ENCODE measurements at places on chromosomes 2 and 18.

DNA sequence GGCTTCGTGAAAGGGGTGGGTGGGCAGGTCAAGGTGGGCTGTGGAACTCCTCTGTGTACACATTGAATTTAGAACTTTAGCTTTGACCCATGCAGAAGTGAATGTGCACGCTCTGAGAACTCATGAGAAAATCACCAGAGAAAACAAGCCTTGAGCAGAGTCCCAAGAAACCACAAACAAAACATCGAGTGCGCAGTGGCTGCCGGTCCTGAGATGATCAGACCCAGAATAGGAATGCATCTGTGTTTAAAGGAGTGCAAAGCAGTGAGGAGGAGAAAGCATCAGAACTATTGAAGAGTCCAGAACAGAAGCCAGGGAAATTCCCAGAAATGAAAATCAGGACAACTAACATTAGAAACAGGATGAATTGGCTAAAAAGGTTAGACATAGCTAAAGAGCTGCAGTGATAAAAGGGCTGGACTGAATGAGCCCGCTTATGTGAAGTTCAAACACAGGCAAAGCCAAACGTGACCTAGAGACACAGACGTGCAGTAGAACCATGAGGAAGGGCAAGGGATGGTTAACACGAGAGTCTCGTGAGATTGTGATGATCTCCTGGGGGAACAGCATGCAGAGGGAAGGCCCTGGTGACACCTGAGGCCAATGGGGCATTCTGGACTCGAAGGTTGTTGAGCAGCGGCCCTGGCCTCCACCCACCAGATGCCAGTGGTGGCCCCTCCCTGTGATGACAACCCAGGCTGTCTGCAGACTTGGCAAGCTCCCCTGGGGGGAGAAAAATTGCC lies 16.4 kb upstream of the TXNL4A start:
- no peak for DNase-seq

DNA sequence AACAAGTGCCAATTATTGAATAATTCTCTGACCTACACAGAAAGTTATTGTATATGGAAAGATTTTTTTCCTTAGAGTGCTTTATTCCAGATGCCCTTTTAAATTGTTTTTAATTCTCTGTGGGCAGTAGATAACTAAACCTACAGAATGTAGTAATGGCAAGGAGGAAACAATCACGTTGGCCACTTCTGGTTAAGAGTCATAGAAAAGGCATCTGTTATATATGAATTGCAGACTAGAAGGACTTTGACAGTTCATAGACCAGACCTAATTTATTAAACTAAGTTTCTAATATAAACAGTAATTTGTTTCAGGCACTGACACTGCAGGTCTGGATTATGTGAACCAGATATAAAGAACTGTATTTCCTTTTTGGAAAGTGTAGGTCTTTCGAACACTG lies 607.5 kb downstream of the PLCL1 start:
- no peak for DNase-seq

DNA sequence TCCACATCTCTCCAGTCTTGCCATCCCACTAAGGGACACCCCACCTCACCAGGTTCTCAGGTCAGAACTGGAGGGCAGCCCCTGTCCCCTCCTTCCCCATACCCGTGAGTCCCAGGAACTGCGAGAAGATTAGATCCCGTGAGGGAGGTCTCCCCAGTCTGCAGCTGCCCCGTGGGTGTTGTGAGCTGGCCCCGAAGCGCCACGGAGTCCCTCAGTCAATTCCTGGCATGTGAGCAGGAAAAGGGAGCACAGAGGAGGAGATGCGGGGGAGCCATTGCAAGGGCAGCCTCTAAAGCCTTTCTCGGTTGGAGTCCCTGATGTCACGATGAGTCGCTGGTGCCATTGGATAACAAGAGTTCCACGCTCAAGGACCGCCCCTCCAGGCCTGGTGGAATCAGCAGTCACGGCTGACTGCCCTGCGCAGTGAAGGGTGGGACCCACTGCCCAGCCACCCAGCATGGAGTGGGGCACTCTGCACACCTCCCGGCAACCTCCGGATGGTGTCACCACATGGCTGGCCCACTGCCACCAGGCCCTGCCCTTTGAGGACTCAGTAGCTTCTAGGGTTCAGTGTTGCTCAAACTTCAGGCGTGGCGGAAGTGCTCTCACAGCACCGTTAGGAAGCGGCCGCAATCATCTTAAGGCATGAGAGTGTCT lies 434.9 kb upstream of the MYT1L start:
- DNase-seq = no peak

DNA sequence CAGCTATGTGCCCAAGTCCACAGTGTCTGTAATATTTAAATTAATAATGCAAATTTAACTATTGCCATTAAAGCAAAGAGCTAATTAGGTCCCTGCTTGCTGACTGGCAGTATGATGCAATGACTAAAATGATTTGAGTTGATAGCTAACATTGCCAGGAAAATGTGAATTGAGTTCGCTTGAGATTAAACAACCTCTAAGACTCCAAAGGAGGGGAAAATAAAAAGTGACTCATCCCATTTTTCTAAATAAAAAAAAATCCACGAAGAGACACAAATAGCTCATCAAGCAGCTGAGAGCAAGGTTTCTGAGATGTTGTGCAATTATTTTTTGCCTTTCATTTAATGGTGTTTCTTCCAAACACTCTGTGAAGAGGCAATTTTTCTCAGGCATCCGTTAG lies 413.0 kb downstream of the MTX2 start:
- no peak for DNase-seq

DNA sequence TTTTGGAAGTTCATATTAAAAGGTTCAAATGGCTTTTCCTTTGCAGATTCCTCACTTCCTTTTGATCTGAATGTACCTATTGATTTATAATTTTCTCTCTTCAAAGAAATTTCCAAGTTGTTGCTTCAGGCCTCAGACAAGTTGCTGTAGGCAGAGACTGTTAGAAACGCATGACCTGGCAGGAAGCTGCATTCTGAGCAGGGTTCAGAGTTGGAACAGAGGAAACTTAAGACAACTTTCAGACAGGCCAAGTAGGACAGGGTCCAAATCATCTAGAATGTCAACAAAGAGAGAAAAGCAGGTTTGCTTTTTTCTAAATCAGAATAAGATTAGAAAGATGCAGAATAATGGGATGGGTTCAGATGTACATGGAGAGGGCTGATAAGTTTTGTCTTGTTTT lies 416.3 kb downstream of the LRP1B start:
- no peak for DNase-seq

DNA sequence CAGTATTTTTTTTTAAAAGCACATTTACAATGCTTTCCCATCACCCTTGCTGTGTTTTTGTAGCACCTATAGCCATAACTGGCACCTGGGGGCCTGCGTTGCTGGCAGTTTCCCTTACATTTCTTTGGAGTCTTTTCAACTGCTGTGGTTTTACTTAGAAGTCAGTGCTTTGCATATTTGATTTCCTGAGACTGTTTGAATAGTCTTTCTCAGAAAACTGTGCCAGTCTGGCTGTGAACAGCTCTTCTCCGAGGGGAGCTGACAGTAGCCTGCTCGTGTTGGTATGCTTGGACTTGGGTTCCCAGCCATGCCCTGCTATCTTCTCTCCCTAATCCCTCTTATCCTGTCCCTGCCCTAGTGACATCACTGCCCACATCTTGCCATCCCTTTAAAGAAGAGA lies 81.5 kb downstream of the DPP4 start:
- DNase-seq = peak; percentile 36

DNA sequence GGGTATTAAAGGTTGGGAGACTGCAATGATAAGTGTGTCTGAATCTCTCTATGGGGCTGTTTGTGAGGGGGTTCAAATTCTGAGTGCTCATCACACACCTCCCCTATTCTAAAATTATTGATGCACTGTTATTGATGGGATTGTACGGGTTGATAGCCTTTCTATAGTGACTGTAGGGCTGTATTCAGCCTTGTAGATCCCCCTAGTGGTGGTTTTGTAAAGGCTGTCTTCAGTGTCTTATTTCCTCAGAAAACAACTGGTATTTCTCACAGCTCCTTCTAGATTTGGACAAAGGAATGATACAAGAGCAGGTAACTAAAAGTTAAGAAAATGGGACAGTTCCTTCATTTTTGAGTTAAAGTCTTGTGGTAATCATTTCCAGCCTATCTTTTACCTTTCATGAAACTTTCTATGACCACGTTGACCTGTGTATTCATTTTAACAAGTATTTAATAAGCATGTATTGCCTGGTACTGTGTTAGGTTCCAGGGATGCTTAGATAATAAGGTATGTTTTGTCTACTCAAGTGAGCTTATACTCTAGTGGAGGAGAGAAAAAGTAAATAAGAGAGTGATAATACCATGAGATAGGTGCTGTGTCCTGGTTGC lies 21.2 kb downstream of the SMAD4 start:
- DNase-seq = peak; percentile 86

- no peak for DNase-seq
Measured at GRCh38 chr2:176261136-176261535, 8.1 kb upstream of the MTX2 start.

DNA sequence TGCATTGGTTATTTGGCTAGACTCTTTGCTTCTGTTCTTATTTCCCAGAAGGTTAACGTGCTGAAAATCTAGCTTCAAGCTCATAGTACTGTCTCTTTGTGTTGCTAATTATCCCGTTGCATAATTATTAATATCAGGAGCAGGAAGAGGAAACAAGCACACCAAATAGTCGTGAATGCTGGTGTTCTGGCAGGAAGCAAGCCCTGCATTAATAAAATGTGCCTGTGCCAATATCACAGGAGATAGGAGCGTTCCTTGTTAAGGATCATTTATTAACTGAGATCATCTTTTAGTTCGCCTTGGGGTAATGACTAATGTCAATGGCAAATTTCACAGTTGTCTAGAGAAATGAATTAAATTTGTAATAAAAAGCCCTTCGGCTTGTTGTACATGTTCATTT lies 893.0 kb upstream of the POU3F3 start:
- no peak for DNase-seq

- DNase-seq = no peak
Measured at GRCh38 chr2:101249826-101250225, 2.9 kb upstream of the CNOT11 start.

DNA sequence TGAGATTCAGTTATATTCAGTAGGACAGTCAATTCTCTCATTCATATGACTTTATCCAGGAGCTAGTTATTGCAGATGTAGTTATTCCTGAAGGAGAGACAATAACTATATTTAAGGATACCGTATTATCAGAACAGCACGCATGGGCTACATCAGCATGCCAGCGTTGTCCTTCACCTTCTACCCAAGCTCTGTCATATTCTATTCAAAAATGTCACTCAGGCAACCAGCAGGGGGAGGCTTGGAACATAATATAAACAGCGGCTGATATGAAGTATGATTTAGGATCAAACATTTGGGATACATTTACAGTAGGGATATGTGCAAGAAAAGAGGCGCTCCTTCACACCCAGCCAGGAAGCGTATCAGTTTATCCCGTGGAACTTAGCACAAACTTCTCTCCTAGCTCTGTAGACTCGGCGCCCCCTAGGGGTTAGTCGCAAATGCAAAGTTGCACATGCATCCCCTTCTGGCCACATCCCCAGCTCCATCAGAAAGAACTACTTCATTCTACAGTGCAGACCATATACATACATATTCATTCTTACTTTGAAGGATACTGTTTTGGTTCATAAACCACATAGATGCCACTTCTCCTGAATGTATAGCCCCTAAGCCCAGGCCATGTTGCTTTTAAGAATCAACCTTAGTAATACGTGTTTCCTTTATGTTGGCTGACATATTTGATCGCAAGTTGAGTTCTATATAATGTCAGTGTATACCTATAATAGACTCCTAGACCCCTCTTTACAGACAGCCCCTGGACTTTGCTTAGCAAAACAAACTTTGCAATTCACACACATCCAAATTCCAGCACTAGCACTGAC lies 759.4 kb downstream of the ADCYAP1 start:
- peak; percentile 62 for DNase-seq

All from NAMALWA (cell line).